ENCODE measurements at places on chromosomes 4 and X.
A peak's percentile ranks its signal among the peaks of the same experiment; 100 is the strongest.

DNA sequence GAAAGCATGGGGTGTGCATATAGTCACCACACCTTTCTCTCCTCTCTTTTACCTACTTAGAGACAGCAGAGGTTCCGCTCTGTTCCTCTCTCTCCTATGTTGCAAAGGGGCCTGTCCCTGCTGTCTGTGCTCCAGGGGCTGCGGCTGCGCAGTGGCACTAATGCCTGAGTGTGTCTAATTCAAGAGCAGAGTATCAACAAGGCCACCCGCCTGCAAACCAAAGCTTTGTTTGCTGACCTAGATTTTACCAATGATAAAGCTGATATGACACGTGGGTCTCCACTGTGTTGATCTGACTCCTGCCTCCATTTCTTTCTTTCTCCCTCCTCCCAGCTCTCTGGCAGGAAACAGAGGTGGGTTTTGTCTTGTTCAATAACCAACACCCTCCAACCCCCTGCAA lies 74.9 kb downstream of the NSG1 start:
- DNase-seq = no peak

- DNase-seq = peak; percentile 28
These were observed 7.2 kb upstream of the NEUROG2 start for GRCh38 chr4:112523008-112523721.

DNA sequence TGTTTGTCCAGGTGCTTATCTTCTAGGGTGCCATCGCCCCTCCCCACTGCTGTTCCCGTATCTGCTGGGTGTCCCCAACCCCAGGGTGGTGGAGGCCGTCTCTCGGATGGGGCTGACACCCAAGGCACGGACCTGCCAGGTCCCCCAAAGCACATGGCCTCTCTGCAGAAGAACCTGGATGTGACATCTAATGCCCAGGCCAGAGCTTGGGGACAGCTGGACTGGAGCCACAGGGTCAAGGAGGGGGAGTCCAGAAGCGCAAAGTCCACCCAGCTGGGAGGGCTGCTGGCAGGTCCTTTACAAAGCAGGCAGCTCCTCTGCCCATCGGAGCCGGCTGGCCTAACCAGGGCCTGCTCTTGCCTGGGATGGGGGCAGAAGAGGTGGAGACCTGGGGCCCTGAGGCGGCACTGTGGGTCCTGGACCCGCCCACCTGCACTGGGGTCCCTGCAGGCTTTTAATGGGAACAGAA lies 751 bp upstream of the DOK7 start:
- no peak for DNase-seq

DNA sequence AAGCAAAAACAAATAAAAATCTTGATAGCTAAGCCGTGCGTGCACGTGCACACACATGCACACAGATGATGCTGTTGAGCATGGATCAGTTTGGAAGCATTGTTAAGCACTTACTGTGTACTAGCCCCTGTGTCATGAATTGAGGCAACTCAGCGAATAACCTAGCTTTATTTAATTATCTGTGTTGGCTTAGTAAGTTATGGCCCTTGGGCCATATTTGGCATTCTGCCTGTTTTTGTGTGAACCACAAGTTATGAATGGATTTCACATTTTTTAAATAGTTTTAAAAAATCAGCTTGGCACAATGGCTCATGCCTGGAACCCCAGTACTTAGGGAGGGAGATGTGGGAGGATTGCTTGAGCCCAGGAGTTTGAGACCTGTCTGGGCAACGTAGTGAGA lies 113.6 kb upstream of the CBLL2 start:
- DNase-seq = peak; percentile 69

- DNase-seq = no peak
These were observed 1.8 kb downstream of the TLR10 start for GRCh38 chr4:38780833-38781484.

Measured in iris pigment epithelial cell (primary cell).